ENCODE measurements at places on chromosomes 7 and 10.

GRCh38 chr7:82257118-82257695, 186.4 kb downstream of the CACNA2D1 start:
- DNase-seq: no peak

GRCh38 chr7:112365551-112365950, 84.7 kb upstream of the IFRD1 start:
- no peak for DNase-seq

GRCh38 chr10:89043052-89043451, 52.5 kb downstream of the FAS start:
- DNase-seq: no peak

DNA sequence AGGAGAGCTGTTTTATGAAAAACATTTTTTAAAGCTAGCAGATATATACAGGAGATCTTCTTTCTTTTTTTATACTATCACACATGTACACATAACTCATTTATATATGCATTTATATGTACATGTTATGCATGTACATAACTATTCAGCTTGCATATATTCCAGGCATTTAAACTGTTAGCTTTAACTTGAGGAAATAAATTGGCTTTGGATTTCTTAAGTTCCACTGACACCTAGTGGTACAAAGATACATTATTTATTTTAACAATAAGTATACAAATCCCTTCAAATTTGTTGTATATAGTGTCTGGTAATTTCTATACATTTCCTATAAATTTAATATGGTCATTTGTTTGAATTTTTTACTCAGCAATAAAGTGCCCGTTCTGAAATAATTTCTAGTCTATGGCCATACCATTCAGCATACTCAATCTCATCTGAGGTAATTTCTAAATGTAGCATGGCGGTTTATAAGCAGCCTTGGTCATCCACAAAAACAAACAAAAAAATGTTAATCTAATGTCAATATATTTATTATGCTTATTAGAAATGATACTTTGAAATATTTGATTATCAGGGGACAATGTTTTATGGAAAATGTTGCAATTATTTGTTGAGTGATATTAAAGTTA, 11.6 kb downstream of the ZDHHC6 start:
- peak; percentile 55 for DNase-seq

DNA sequence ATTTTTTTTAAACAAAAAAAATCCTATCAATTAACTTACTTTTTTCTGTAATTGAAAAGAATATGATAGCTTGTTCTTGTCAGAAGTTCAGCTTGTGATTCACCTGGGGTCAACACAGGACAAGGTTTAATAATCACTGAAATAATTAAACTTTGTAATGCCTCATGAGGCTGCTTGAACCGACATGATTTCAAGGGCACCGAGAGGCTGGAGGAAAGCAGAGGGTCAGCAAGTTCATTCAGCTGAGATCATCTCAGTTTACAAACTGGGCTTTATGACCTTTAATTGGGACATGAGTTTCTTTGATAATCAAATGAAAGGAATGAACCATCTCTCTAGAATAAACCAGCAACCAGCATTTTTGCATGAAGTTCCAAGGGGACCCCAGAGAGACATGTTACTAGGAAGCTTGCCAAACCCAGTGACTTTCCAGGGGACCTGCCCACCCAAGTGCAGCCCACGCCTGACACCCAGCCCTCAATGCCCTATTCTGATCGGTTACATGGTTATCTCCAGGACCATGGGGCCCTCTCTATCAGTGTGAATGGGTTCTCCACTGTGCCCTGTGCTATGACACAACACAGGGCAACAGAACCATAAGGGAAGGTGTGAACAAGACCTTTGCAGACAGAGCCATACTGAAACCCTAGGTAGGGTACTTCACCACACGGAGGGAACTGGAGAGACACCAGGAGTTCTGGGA, 7.8 kb upstream of the CYP3A4 start:
- no peak for DNase-seq

- DNase-seq: no peak
Measured at GRCh38 chr7:84970670-84971069, 216.2 kb downstream of the SEMA3D start.

DNA sequence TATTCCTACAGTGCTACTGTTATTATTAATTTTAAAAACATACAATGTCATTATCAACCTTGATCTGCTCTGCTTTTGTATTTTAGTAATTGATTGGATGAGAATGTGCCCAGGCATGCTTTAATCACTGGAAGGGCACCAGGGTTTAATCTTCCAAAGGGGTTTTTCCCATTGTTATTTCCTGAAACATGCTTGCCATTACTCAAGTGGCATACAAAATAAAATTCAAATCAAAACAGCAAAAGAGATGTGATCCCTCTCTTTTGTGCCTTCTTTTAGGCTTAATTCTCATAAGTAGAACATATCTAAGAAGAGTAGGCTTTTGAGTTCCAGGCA, 963.3 kb downstream of the LRMDA start:
- DNase-seq: no peak

DNA sequence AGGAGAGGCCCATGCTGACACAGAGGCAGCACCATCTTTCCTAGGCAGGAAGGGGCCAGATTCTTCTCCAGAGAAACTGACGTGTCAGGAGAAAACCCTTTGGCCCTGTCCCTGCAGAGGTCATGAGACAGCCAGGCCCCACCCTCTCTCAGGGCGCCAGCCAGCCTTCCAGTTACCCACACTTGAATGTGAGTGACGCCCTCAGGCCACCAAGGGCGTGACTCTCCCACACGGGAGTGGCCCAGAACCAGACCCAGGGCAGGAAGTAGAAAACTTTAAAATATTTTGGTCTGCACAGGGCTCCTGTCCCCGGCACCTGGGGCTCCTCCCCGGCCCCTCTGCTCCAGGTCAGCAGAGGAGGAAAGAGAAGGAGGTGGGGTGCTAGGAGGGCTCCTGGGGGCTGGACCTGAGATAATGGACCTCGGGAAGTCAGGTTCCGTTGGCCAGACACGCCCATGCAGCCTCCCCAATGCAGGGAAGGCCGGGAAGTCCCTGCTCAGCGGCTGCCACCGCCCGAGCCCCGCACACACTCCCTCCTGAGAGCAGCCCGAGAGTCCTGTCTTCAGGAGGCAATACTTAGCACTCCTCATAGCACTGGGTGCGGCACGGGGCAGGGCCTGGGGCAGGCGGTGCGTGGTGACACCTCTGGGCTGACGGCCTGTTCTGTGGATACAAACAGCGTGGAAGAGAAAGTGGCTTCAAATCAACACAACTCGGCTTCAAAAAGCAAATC, 67.0 kb upstream of the CFAP46 start:
- no peak for DNase-seq

- DNase-seq: no peak
Measured at GRCh38 chr7:134636008-134636449, 10.6 kb upstream of the BPGM start.

GRCh38 chr7:90512821-90513254, 43.4 kb downstream of the PTTG1IP2 start:
- DNase-seq: no peak

DNA sequence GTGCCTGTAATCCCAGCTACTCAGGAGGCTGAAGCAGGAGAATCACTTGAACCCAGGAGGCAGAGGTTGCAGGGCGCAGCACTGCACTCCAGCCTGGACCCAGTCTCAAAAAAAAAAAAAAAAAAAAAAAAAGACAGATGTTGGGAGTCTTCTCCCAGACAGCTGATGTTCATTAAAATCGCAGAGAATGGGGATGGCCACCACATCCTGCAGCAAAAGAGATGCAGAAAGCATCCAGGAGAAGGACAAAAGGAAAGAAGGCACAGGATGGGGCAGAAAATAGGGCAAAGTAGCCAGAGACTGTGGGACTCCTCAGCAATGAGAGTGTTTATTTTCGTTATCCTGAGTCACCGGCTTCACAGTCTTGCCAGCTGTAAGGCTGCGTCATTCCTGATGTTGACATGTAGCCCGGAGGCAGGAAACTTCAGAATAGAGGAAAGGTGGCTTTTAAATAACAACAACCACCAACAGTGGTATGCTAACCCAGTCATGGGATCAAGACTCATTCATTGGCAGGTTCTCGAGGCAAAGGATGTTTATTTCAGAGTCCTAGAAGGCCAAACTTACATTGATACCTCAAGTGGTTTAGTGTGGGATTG, 149.5 kb upstream of the SVIL start:
- DNase-seq: peak; percentile 73

- DNase-seq: no peak
Measured at GRCh38 chr10:91194497-91195179, 25.8 kb upstream of the PCGF5 start.

GRCh38 chr10:130479926-130480325, 343.7 kb downstream of the GLRX3 start:
- no peak for DNase-seq

DNA sequence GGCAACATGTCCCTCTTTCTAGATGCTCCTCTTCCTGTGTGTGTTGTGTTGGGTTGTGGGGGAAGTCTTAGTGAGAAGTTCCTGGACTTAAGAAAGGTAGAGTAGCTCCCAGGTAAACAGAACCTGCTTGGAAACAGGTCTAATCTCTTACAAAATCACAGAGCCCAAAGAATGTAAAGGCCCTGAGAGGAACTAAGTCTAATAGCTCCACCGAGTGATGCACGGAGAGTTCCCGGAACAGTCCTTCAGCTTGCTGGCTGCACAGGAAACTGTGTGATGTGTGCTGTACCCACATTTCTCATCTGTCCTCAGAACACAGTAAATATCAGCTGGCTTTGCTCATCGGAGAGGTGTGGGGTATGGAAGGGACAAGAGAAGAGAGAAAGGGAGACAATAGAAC, 182.6 kb upstream of the LYZL1 start:
- DNase-seq: no peak

DNA sequence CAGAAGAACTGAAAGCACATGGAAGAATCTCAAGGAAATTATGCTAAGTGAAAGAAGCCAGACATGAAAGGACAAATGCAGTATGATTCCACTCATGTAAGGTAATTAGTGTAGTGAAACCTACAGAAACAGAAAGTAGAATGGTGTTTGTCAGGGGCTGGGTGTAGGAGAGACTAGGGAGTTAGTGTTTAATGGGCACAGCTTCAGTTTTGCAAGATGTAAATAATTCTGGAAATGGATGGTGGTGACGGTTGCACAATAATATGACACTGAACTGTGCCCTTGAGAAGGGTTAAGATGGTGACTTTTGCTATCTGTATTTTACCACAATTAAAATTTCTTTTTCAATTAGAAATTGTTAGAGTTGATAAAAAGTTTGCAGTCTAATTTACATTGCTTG, 157.3 kb upstream of the ADCY1 start:
- DNase-seq: no peak

DNA sequence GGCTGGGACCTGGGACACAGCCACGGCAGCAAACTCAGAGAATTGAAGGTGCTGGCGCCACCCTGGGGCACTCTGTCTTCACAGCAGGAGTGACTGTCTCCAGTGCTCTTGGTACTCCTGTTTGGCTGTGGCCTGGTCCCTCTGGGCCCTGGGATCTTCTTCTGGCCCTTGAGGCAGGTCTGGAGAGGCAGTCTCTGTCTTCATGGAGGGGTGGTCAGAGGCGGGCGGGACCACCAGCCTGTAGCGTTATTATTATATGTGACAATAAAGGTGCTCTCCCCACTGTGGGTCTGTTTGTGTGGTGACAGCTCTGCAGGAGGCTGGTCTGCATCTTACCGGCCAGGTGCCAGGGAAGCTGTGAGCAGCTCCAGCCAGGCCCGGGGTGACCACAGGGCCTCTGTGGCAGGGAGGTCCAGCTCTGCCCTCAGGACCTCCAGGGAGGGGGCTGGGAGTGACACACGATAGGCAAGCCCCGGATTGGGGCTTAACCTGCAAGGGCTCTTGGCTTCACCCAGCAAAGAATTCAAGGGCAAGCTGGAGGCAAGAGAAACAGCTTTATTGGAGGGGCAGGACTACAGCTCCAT, 70.3 kb downstream of the MYL10 start:
- no peak for DNase-seq

GRCh38 chr7:141558544-141559183, 7.5 kb downstream of the AGK start:
- DNase-seq: no peak

DNA sequence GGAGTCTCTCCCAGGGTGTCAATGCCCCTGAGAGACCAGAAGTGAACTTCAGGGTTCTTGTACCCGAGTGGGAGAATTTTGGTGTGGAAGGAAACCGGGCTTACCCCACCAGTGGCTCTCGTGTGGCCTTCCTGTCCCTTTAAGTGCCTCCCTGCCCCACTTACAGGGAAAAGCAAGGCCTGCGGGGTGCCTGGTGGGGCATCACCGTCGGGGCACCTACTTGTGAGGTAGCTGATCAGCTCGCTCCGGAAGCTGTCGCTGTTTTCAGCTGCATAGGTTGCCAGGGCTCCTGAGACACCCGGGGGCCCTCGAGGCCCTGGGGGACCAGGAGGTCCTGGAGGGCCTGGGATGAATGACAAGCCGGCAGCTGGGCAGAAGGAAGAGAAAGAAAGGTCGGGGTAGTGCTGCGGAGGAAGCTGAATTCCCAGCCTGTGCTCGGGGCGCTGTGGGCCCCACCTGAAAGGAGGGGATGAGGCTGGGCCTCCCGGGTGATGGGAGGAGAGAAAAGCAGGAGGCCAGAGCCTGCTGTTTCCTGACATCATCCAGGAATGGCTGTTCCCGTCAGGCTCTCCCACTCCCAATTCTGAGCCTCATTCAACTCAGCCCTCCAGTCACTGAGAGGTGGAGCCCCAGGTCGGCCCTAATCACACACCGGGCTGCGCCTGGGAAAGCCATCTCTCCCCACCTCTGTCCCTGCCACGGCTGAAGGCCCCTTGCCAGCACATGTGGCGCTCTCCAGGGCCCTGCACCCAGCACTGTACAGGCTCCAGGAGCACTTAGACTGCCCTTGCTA, 51.1 kb downstream of the COL17A1 start:
- no peak for DNase-seq

- peak; percentile 82 for DNase-seq
Measured at GRCh38 chr7:27771111-27771510, 31.1 kb downstream of the TAX1BP1 start.

DNA sequence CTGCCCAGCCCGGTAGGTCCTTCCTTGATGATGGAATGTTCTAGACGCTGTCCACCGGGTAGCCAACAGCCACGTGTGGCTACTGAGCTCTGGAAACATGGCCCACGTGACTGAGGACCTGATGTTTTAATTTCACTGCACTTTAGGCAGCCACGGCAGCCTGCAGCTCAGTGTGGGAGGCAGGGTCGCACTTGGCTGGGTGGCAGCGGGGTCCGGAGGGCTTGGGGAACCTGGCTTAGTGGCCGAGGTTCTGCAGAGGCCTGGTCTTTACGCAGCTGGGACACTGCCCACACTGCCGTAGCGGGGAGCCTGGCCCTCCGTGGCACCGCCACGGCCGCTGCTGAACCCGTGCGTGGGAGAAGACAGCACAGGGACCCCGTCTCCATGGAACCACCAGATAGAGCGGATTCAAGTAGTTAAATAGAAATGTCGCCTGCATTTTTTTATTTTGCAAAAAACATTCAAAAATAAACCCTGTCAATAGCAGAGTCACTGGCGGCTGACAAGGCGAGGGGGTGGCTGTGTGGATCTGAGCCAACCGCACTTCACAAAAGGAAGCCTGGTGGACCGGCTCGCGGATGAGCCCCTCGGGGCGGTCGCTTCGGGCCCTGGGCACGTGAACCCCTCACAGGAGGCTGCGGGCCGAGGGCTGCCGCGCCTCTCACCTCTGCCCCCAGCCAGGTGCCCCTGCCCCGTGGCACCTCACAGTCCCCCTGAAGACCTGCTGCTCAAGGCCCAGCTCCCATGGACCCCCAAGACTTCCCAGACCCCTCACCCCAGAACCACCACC, 25.6 kb upstream of the UTF1 start:
- no peak for DNase-seq
